GM12892 (cell line): ENCODE measurements at places on chromosomes 11 and 22.

- no peak for DNase-seq
Measured at GRCh38 chr11:73659961-73660360, 13.6 kb downstream of the PLEKHB1 start.

DNA sequence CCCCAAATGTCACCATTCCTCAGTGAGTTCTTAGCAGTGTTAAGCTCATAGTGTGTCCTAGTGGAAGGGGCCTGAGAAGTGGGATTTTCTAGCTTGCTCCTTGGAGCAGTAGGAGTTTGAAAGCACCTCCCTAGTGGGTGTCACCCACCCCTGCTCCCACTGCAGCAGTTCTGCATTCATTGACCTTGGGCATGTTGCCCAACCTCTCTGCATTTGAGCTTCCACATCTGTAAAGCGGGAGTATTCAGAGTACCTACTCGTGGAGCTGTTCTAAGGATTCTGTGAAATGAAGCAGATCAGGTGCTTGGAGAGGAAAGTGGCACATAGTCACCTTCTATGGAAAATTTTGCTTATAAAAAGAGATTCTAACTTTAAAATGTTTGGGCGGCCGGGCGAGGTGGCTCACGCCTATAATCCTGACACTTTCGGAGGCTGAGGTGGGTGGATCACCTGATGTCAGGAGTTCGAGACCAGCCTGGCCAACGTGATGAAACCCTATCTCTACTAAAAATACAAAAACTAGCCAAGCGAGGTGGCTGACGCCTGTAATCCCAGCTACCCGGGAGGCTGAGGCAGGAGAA lies 16.9 kb downstream of the LMO2 start:
- DNase-seq = no peak

DNA sequence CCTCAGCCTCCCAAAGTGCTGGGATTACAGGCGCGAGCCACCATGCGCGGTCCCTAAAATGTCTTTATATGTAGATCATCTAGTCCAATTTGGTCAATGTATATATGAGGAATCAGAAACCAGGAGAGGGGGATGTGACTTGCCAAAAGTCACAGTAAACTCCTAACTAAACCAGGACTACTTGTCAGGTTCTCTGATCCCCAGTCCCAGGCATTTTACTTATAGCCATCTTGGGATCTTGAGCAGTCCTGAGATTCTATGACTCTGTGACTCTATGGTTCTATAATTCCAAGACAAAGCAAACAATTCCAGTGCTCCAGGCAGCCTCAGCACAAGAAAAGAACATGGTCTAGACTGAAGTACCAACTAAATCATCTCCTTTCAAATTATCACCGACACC lies at the start of gene MS4A5:
TSS of gene MS4A5 (plus strand) at position 301 of the 400 bp plus-strand sequence. CDS start 103 bp downstream, outside the sequence.
- no peak for DNase-seq

DNA sequence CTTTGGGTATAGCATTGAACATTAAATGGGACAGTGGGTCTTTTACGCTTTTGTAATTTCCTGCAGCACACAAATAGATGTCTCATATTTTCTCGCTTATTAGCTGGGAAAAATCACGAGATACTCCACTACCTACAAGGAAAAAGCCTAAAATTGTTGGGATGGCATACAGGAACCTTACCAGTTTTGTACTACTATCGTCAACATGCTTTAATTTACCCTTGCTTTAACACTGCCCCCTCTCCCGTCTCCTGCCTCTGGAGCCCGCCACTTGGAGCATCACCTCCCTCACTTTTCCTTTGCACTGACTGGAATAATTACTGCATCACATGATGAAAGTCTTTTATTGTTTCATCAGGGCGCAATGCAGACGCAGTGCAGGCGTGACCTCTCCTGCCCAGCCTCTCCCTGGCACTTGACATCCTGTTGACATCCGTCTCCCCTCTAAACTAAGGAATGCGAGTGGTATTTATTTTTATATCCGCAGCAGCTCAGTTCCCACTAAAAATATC lies 1.0 kb upstream of the FNBP4 start:
- DNase-seq = no peak

- no peak for DNase-seq
Measured at GRCh38 chr11:95586661-95587060, 202.9 kb downstream of the FAM76B start.

- no peak for DNase-seq
Measured at GRCh38 chr11:32643526-32643925, 59.9 kb downstream of the EIF3M start.

GRCh38 chr11:66159324-66159984 lies 89.4 kb downstream of the PACS1 start:
- no peak for DNase-seq
